Epithelial cell of prostate (primary cell): ENCODE measurements at places on chromosomes 7 and 10.

GRCh38 chr10:123930340-123931001 is 38.9 kb upstream of the CPXM2 start:
- DNase-seq: no peak

- DNase-seq: no peak
Measured at GRCh38 chr7:120877701-120878100, 19.8 kb upstream of the TSPAN12 start.

GRCh38 chr7:14195871-14196270 is 206.4 kb upstream of the ETV1 start:
- DNase-seq: no peak

GRCh38 chr10:98510412-98510995 is 63.8 kb upstream of the HPS1 start:
- no peak for DNase-seq

DNA sequence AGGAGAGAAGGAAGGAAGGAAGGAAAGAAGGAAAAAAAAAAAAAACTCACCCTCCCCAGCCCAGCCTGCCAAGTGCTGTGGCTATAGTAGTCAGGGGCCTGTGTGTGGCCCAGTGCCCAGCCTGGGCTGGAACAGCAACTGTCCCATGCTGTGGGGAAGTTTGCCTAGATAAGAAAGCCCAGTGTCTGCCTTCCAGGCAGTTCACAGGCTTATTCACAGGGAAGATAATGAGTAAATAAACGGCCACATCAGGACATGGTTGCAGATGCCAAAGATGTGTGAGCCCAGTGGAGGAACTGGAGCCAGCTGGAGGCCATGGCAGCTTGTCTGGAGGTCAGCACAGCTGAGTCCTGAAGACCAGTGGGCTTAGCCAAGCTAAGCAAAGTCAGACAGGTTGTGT is 132.4 kb upstream of the FOXK1 start:
- no peak for DNase-seq
